ENCODE measurements at places on chromosomes 7 and 10.

GRCh38 chr7:75571209-75571608 is 79.1 kb downstream of the SPDYE5 start:
- no peak for DNase-seq

DNA sequence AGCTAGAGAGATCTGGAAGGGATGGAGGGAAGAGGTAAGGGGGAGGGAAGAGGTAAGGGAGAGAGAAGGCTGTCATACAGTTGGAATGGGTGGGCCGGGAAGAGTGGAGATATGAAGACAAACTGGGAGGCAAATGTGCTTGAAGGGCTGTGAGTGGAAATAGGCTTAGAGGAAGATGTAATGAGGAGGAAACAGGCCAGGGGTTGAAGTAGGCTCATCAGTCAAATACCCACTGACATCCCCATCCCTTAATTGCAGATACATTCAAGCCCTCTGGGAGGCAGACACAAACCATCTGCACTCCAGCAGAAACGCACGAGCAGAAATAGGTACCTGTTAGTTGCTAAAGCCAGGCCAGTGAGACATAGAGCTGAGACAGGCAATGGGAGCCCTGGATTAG is 2.1 kb downstream of the SYNPO2L start:
- DNase-seq = peak; percentile 34

DNA sequence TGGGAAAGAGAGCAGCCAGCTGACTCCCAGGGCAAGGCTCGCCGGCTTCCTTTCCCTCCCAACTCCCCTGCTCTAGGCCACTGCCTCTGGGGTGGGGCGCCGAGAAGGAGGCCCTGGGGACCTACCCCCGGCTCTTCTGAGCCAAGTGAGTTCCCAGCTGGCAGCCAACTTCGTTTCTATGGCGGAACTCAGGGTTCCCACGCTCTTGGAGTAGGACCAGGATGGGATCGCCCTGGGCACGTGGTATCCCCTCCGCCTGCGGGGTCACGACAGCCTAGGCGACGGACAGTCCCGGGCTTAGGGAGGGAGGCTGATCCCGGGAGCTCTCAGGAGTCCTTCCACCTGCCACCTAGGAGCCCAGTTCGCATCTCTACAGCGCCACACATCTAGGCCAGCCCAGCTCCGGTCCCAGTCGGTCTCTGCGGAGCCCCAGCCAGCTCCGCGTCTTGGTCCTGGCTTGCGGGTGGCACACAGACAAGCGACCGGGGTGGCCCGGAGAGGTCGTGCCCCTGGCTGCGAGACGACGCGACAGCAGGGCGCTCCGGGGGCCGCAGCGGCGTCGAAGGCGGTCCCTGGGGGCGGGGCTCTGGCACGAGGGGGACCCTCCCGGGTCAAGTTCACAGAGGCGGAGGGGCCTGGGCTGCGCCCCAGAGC is 20.5 kb upstream of the GATA3 start:
- DNase-seq = peak; percentile 18

DNA sequence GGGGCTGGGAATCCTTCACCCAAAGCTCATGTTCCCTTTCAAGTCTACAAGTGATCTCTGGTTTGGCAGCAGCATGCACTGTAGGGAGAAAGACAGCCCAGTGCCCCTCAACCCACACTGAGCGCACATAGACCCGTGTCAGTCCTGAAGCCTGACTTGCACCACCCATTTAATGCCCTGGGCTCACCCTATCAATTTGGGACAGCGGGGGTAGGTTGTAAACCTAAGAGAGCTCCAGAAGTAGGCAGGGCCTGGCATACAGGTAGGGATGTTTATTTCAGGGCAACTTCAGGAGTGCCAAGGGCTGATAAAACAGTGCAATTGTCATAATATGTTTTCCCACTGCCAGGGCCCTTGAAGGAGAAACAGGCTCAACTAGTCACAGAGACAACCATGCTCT is 3.5 kb upstream of the ATP6V0E2 start:
- DNase-seq = no peak

GRCh38 chr7:37738321-37738720 is 54.8 kb downstream of the GPR141 start:
- DNase-seq = no peak
